Stimulated activated CD8-positive, alpha-beta memory T cell treated with anti-CD3 and anti-CD28 coated beads, Interleukin-4, amount 100 ng/mL, for 48 hours (primary cell): ENCODE measurements at places on chromosomes 11 and 22.

GRCh38 chr22:37440875-37441274, 13.6 kb upstream of the ELFN2 start:
- DNase-seq = no peak

DNA sequence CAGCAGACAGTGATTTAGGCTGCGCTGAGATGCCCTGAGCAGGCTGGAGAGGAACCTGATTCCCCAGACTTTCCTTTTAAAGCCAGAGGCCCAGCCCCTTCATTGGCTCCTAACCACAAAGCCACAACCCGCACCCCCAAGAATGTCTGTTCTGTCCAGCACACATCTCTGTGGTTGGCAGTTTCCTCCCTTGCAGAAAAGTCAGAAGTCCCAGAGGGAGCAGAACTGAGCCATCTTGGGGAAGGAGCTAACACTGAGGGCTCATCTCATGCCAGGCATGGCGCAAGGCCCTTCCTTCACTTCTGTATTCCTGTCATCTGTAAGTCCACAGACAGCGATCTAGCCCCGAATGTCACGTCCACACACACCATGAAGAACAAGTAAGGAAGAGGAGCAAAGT, 97.1 kb upstream of the SYT13 start:
- peak; percentile 29 for DNase-seq

GRCh38 chr11:76269661-76270261, 63.5 kb upstream of the WNT11 start:
- no peak for DNase-seq

DNA sequence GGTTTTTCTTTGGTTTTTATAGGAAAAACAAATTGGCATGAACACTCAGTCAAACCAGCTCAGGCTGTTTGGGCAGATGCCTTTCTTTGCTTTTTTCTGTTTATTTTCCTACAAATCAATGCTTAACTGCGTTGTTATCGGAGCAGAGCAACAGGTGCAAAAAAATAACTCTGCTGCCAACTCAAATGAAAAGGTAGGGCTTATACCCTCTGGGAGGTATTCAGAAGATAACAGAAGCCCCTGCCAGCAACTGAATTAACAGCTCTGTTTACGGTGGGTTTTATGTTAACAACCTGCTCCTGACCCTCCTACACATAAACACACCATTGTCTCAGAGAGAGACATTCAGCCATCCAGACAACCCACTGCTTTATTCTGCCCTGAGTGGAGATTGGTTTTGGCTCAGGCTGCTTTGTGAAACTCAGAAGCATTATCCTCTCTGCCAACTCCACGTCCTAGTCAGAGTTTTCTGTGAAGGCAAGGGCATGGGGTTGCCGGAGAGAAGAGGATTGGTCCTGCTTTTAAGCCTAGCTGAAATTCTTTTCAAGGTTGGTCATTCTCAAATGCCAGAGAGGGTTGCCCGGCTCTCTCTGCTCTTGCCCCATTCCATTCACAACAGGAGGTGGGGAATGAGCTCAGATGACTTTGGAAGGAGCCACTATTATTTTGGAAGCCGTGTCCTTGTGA, 11.4 kb downstream of the EHF start:
- no peak for DNase-seq

DNA sequence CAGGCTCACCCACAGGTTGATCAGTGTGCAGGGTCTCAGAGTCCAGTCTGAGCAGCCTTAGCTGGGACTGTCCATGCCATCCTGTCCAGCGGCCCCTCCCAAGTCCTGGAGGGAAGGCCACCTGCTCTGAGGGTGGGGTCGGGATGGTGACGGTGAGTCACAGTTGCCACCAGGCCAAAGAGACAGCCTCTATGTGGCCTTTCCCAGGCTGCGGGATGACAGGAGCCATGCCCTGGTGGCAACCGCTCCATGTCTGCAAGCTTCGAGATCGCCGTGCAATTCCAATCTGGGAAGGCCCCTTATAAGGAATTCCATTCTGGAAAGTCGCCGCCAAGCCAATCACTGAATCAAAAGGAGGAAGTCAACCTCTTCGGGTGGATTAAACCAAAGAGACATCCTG, 47.5 kb downstream of the RTL6 start:
- DNase-seq = peak; percentile 18

GRCh38 chr22:22318723-22319465, 74.3 kb downstream of the VPREB1 start:
- no peak for DNase-seq

- DNase-seq = no peak
These were observed 185.5 kb downstream of the TRIM29 start for GRCh38 chr11:119952441-119952840.

GRCh38 chr11:14764179-14764578, 120.6 kb downstream of the PDE3B start:
- no peak for DNase-seq

DNA sequence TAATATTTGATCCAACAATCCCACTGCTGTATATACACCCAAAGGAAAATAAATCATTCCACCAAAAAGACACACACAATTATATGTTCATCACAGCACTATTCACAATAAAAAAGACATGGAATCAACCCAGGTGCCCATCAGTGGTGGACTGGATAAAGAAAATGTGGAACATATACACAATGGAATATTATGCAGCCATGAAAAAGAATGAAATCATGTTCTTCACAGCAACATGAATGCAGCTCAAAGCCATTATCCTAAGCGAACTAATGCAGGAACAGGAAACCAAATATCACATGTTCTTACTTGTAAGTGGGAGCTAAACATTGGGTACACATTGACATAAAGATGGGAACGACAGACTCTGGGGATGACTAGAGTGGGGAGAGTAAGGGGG, 1.1 kb upstream of the OR2D3 start:
- no peak for DNase-seq

GRCh38 chr11:96390488-96390792, 627 bp downstream of the JRKL start:
- DNase-seq = no peak

DNA sequence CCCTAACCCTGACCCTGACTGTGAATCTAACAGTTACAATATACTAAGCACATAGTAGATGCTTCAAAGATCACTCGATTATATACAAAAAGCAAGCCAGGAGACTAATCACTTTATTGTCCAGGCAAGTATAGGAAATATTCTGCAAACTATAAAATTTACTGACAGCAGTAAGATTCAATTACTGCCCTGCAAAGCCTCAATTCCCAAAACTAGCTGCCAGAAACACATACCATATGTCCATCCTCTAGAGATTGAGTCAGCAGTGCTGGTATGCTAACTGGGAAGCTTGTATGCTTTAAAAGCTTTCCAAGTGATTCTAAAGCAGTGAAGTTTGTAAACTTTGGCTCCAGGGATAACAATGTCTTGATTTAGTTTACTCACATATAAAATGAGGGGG, 26.1 kb downstream of the CSTF3 start:
- no peak for DNase-seq

DNA sequence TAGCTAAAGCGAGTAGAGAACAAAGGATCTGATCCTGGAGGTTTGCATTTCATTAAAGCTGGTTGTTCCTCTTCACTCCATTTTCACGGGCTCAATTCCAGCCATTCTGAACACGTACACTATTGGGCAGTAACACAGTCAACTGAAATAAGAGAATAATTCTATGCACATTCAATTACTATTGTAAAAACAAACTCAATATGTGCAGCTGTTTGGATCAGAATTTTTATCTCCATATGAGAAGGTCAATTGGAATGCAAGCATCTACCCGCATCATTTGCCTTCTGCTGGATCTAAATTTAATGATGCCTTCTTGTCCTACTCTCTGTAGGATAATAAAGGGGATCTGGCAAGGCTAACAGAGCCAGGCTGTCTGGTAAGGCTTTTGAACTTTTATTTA, 562.8 kb upstream of the CCDC179 start:
- DNase-seq = no peak

- DNase-seq = no peak
These were observed 33.7 kb downstream of the A4GALT start for GRCh38 chr22:42686756-42687491.

- DNase-seq = no peak
These were observed 114.9 kb downstream of the NAV2 start for GRCh38 chr11:19827399-19828135.

GRCh38 chr22:37374571-37374970, 52.7 kb downstream of the ELFN2 start:
- DNase-seq = no peak

DNA sequence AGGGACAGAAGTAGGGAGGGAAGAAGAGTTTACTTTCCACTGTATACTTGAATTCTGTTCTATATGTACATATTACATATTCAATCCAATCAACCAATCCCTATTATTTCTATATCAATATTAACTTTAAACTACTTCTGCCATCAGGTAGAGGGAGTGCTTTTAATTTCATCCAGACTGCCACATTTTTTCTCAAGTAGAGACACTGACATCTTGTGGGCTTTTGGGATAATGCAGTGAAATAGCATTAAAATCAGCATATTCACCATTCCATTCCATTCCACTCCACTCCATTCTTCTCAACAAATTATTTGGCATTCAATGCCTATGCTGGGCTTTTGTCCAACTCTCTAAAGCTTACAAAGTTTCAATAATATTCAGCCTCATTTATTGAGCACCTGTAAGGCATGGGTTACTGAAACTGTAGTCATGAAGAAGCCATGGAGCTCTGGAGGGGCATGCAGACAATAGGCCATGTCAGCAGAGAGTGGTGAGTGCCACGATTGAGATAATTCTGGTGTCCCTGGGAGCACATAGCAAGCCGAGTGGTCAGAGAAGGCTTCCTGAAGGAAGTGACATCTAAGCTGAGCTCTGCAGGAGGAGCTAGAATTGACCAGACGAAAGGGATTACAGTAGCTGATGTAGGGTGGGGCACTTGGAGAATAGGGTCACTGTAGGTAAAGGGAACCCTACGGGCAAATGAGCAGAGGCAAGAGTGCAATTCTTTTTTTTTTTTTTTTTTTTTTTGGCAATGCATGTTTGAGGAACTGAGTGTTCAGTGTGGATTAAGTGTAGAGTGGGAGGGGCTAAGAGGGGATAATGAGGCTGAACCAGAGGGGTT, 12.8 kb upstream of the CLPB start:
- no peak for DNase-seq

DNA sequence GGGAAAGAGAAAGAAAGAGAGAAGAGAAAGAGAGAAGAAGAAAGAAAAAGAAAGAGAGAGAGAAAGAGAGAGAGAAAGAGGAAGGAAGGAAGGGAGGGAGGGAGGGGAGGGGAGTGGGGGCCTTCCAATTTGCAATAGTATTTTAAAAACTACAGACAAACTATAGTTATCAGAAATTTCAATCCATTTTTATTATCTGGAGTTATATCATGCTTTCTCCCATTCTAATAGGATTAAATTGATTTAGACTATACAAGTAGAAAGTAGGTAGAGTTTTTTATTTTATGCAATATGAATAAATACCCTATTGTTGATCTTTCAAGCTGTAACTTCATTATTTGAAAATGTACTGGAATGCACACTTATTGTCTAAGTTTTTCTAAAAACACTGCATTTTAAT, 70.2 kb upstream of the CEP126 start:
- no peak for DNase-seq

DNA sequence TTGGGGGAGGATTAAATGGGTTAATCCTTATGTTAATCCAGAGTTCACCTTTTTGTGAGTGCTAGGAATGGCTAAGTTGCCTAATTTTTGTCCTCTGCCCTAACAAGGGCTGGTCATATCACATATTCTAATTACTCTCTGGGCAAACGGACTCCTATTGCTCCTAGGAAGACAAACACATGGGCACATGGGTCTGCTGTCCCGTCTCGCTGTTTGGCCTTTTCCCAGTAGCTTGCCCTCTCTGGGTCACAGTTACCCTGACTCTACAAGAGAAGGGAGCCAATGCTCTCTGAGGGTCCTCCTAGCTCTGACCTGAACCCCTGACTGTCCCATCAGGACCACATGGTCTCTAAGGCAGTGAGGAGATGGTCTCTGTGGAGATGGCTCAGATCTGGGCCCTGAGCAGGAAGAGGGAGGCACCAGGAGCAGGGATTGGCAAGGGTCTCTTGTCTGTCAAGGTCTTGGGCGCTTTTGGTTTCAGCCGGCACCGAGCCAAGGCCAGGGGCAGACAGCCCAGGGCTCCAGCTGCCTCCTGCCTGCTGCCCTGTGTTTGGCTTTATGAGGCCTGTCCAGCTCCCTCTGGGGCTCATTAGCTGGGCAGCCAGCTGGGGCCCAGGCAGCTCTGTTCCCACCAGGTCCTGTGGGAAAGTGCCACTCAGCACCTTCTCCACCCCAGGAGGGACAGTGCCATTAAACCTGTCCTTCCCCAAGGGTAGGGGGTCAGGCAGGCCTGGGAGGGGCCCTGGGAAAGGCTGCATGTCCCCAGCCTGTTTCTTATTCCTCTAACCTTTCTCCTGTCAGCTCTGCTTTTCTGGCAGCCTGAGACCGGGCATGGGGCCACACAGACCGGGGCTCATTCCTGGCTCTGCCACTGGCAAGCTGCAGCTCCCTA, 559.9 kb downstream of the MN1 start:
- no peak for DNase-seq

DNA sequence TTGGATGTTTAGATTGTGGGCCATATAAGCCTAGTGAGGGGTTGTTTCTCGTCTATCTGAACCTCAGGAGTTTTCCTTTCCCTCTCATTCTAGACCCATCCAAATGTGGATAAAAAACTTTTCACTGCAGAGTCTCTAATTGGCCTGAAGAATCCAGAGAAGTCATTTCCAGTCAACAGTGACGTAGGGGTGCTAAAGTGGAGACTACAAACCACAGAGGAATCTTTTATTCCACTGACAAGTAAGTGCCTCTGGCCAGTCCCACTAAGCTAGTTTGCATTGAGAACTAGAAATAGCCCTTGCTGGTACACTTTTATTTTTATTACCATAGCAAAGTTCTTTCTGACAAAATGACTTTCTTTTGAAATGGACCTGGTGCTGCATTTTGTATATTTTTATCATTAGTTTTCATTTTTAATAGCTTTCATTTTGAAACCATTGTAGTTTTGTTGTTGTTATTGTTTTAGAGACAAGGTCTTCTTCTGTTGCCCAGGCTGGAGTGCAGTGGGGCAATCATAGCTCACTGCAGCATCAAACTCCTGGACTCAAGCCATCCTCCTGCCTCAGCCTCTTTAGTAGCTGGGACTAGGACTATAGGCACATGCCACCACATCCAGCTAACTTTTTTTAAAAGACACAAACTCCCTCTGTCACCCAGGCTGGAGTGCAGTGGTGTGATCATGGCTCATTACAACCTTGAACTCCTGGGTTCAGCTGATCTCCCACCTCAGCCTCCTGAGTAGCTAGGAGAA, 14.6 kb upstream of the PHLDB1 start:
- no peak for DNase-seq
